ENCODE measurements at places on chromosomes 7 and 10.

DNA sequence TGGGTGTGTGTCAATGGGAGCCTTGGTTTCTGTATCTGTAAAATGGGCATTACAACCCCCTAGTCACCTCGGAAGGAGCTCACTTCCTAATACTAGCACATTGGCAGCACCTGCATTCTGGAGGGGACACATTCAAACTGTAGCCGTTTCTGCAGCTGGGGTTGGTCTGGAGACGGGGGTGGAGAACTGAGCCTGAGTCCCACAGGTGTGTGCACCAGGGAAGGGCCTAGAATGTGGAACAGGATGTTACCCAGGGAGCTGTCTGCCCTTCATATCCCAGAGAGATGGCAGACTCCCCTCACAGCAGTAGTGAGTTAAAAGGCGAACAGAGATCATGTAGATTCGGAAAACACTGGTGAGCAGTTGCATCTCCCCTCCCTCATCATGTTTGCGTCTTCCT, 272.8 kb upstream of the ZNF32 start:
- DNase-seq, result no peak

DNA sequence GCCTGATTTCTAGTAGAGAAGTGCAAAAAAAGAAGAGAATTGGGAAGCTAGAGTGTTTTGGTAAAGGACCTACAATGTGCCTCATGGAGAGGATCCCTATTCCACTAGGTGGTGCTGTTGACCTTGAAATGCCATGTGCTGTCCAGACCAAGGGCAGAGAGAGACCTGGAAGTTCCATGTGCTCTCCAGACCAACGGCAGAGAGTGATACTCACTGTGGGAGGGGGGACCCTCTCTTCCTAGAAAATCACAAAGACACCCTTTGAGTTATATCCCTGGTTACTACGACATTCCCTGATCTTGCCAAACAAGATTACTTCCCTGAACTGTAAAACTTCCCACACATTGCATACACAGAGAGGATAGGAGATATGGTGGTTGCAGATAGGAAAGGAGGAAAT, 212.7 kb upstream of the ZNF804B start:
- peak; percentile 48 for DNase-seq

DNA sequence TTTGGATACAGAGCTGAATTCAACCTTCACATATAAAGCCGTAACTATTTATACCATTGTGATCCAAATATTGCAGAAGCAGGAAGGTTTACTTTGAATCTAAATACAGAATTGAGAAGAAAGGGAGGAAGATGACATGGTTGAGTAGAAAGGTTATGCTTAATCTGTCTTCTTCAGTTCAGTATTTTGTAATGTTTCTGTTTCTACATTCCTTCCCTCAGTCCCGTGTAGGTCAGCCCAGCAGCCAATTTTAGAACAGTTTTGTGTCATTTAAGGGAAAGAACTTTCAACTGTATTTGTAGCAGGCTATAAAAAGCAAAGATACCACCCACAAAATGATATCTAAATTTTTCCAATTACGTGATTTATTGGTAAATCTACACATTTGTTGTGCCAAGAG, 97.4 kb downstream of the CPED1 start:
- no peak for DNase-seq

DNA sequence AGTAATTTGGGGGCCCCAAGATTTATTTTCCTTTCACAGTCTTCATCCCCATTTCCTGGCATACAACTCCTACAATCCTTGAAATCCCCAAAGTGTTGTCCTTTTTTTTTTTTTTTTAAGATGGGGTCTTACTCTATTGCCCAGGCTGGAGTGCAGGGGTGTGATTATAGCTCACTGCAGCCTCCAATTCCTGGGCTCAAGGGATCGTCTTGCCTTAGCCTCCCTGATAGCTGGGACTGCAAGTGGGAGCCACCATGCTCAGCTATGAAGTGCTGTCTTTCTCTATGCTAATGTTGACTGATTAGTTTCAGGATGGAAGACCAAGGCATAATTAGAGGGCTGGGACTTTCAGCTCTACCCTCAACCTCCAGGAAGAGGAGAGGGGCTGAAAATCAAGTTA, 41.9 kb upstream of the KAT6B start:
- DNase-seq, result no peak

GRCh38 chr10:125049216-125049881, 107.4 kb downstream of the ZRANB1 start:
- no peak for DNase-seq

DNA sequence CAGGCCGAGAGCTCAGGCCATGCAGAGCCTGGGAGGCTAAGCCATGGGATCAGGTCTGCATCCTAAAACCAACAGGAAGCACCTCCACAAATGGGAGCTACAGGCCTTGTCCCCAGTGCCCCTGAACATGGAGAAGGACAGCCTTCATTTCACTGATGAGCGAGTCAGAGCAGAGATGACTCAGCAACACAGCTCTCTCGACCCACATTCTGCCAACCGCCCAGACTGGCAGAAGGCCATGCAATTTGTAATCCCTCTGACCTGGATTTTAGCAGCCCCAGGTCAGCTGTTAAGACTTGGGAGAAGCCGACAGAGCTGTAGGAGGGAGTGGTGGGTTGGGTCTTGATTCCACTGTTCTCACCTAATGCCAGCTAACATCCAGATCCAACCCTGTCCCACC, 25.5 kb downstream of the VOPP1 start:
- DNase-seq, result no peak

DNA sequence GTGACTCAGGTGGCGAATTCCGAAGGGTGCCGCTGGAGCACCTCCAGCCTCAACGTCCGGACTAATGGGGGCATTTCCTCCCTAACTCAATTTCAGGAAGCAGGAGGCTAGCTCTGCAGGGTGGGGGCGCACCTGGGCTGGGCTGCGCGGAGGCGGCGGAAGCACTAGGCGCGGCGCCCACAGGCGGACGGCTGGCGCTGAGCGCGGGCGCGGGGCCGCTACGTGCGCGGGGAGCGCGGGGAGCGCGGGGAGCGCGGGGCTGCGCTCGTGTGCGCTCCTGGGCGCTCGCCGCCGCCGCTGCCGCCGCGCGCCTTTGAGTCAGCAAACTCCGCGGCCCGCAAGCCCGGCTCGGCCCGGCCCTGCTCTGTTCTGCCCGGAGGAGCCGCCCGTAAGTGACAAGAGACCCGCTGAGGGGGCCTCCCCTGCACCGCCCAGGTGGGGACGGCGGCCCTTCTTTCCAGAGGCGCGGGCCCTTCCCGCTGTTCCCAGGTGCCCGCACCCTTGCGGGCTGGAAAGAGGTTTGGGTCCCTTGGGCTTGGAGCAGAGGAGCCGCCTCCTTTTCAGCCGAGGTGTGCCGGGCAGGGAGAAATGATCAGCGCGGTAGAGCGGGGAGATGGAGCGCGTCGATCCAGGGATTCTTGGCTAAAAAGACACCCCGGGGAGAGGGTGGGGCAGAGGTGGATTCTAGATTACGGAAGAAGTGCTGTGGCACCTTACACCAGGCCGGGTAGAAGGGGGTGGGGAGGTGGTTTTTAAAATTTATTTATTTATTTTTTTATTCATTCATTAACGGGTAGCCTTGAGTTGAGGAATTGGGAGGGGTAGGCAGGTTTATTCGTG, at the start of gene SNX10:
SNX10 (plus strand) TSS at position 164 of the 840 bp plus-strand sequence. CDS start 54,581 bp downstream, outside the sequence.
- DNase-seq, result peak; percentile 79

GRCh38 chr10:27982875-27983543, 15.9 kb downstream of the ODAD2 start:
- no peak for DNase-seq

GRCh38 chr7:39465055-39465929, 100.9 kb upstream of the YAE1 start:
- peak; percentile 58 for DNase-seq

DNA sequence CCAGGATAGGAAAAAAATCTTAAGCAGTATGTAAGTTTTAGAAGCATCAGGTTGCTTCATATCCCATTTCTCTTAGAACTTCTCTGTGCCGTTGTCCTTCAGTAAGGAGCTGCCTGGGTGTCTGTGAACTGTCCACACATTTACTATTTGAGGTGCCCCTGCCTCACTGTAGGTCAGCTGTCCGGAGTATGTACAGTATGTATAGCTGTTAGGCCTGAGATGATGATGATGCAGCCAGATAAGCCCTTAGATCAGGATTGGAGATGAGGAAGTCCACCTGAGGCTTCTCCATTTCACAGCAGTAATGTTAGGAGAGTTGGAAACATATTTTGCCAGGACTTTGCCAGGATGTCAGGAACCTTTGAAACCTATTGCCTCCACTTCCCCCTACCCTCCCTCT, 7.7 kb downstream of the NDUFB2 start:
- no peak for DNase-seq

- no peak for DNase-seq
Observed at GRCh38 chr10:114806562-114807391, 14.8 kb upstream of the FHIP2A start.

DNA sequence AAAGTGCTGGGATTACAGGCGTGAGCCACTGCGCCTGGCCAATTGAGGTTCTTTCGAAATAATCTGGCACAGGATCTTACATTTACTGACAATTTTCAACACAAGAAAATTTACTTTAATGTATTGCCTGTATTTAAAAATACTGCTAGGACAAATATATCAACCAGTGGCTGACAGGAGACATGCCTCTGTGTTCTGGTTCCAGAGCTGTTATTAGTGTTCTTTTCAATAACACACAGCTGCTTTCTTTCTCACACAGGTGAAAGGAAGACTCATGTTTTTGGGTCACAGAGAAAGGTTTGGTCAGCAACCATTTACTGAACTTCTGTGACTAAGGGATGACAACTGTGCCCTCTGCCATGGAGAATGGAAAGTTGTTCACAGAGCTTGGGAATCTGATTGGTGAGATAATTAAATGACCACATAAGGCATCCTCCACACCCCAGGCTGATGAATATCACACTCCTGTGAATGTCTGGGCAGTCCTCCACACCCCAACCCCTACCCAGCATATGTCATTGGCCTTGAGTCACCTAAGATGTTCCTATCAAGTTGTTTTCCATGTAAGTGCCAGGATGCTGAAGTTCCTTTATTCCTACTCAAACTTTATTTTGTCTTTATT, 180.1 kb downstream of the RAPGEF5 start:
- no peak for DNase-seq

DNA sequence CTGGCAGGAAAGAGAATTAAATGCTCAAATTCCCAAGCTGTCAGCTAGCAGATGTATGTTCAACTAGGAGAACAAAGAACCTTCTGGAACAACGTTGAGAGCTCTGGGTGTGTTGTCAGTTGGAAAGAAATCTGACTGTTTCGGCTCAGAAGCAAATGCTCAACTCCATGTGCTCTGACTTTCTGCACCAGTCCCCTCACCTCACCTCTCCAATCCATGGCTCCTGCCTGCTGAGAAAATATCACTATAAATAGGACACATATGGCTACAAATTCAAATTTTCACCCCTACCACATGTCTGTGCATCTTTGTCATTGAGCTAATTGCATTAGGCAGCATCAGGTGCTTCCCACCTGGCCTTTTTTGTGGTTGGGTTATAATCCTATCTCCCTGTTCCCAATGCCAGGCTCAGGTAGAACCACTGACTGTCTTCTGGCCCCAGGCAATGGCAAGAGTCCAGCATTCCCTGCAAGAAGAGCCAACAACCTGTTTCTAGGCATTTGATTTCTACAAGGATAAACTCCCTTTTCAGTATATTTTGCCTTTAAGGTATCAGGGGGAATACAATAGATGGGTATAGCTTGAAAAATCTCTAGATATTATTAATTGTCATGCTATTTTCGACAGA, 142.6 kb upstream of the LSM8 start:
- no peak for DNase-seq

- no peak for DNase-seq
Observed at GRCh38 chr10:5079306-5079830, 14.8 kb upstream of the AKR1C3 start.

- DNase-seq, result no peak
Observed at GRCh38 chr7:94054130-94054529, 50.0 kb upstream of the BET1 start.

DNA sequence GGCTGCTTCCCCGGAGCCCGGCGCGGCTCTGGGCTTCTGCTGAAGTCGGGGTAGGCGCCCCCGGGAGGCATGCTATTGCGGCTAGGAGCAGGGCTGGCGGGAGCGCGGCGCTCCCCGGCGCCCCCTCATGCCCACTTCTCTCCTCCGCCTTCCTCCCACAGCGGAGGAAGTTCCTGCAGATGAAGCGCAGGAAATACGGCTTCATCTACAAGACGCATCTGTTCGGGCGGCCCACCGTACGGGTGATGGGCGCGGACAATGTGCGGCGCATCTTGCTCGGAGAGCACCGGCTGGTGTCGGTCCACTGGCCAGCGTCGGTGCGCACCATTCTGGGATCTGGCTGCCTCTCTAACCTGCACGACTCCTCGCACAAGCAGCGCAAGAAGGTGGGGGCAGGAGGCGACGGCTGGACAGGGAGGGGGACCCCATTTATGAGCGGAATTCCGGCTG, 479 bp downstream of the CYP26A1 start:
- DNase-seq, result peak; percentile 65

GRCh38 chr7:73891178-73891885, 30.4 kb downstream of the TMEM270 start:
- no peak for DNase-seq

- no peak for DNase-seq
Observed at GRCh38 chr10:48366261-48366660, 59.8 kb downstream of the MAPK8 start.

DNA sequence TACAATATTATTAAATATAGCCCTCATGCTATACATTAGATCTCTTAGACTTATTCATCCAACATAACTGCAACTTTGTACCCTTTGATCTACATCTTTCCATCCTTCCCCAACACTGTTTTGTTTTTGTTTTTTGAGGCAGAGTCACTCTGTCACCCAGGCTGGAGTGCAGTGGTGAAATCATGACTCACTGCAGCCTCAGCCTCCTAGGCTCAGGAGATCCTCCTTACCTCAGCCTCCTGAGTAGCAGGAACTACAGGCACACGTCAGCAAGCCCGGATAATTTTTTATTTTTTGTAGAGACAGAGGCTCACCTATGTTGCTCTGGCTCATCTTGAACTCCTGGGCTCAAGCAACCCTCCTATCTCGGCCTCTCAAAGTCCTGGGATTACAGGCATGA, 53.3 kb downstream of the NT5C2 start:
- no peak for DNase-seq

DNA sequence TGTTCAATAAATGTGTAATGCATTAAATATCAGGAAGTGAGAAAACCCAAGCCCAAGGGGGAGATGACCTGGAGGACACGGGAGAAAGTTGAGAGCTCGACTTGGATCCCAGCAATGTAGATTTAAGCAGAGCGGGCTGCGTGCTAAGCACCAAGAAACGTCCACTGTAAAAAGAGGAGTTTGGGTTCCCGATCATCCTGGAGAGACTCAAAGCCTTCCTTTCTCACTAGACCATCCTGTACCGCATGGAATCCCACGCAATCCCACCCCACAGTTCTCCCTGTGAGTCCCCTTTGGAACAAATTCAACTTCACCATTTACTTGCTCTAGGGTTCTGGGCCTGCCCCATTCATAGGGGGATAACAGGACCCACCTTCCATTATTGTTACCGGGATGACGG, 2.4 kb downstream of the TRPV6 start:
- no peak for DNase-seq

GRCh38 chr7:50703654-50704053, 79.0 kb downstream of the GRB10 start:
- DNase-seq, result no peak

DNA sequence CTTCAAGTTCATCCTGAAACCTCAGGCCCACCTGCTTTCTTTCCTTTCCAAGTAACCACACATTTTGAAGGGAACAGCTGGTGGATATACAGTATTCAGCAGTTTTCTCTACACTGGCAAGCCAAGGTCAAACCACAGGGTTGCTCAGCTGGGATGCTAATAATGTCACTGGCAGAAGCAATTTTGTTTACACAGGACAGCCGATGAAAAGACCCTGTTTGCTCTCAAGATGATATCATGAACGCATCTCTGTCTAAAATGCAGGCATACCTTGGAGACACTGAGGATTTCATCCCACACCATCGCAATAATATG, 186.2 kb downstream of the USP6NL start:
- DNase-seq, result no peak
